GM04503 (cell line): ENCODE measurements at places on chromosomes 13 and 19.

DNA sequence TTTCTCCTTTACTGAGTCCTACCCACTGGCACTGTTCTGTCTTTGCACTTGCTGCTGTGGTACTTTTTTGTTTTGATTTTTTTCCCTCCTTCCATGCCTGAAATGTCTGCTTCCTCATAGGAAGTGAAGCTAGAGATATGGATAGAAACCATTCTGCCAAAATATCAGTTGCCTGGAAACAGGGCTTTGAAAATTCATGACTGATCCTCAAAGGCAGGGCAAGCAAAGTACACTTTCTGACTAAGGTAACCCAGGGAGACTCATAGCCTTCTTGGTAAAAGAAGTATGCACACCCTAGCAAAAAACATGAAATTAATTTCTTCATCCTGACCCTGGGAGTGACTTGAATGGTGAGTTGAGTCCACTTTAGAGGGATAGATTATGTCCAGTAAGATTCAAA lies 329.8 kb downstream of the MYO16 start:
- DNase-seq: no peak

- DNase-seq: no peak
Measured at GRCh38 chr13:93080587-93080986, 146.0 kb upstream of the GPC6 start.

GRCh38 chr13:101988140-101988539 lies 413.7 kb downstream of the FGF14 start:
- DNase-seq: no peak

GRCh38 chr19:17236811-17237543 lies 8.7 kb downstream of the NR2F6 start:
- DNase-seq: no peak
